Activated naive CD4-positive, alpha-beta T cell treated with anti-CD3 and anti-CD28 coated beads, Interleukin-2, amount 50 U/mL, for 72 hours (primary cell): ENCODE measurements at places on chromosomes 3 and 15.

DNA sequence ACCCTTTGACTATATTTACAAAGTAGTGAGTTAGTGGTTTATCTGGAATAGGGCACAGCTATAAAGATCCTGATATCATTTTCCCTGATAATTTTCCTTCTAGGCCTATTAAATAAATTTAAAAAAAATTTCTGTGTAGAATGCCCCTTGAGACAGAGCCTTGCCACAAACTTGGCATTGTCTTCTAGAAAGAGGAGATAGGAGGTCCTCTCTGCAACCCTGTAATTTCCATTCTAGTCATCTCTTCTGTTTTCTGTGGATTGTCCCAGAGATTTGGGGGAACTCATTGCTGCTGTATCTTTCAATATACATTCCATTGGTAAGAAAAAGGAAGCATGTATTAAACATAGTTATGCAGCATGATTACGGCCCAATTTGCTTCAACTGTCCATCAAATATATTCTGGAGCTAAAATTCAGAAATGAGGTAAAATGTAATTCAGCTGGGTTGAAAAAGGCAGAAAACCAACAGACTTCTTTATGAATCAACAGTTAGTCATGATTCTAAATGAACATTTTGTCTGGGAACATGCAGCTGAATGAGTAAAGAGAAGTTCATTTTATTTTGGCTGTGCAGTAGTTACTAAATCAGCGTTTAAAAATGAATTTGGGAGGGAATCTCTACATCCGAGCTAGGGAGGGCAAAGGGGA is 401.1 kb downstream of the NAALADL2 start:
- DNase-seq: no peak

GRCh38 chr3:13671482-13672233 is 122.7 kb downstream of the FBLN2 start:
- no peak for DNase-seq

- DNase-seq: no peak
These were observed 623.2 kb downstream of the SQOR start for GRCh38 chr15:46258056-46258455.

GRCh38 chr15:36589971-36590370 is 10.5 kb downstream of the CDIN1 start:
- no peak for DNase-seq

- no peak for DNase-seq
These were observed 25.9 kb upstream of the UBE2Q2 start for GRCh38 chr15:75817138-75817935.
